ENCODE measurements at places on chromosomes 4 and X. TPM values are rescaled to one million over a fixed set of nuclear protein-coding genes. Genes with fewer than 3 reads are reported as not detected.

- peaks cover 10% of the 10 kb centered on the region for H3K27me3 ChIP-seq
- DNase-seq = no peak
- H3K36me3 ChIP-seq = no peaks in the 10 kb centered on the region
- H3K27ac ChIP-seq = no peak overlapping the region
These were observed 72.9 kb upstream of the DIAPH2 start for GRCh38 chrX:96611619-96612362.

- no peak overlapping the region for H3K27ac ChIP-seq
- no peak for DNase-seq
- no peaks in the 10 kb centered on the region for H3K4me1 ChIP-seq
- no peaks in the 10 kb centered on the region for H3K27me3 ChIP-seq
- no peaks in the 10 kb centered on the region for H3K36me3 ChIP-seq
These were observed 15.2 kb downstream of the GUCY1A1 start for GRCh38 chr4:155681886-155682285.

GRCh38 chr4:123823244-123823643, 426.6 kb downstream of the SPRY1 start:
- no peak overlapping the region for H3K27ac ChIP-seq
- no peaks in the 10 kb centered on the region for H3K36me3 ChIP-seq
- no peak for DNase-seq
- no peaks in the 10 kb centered on the region for H3K27me3 ChIP-seq
- H3K4me1 ChIP-seq = peaks cover 5% of the 10 kb centered on the region

DNA sequence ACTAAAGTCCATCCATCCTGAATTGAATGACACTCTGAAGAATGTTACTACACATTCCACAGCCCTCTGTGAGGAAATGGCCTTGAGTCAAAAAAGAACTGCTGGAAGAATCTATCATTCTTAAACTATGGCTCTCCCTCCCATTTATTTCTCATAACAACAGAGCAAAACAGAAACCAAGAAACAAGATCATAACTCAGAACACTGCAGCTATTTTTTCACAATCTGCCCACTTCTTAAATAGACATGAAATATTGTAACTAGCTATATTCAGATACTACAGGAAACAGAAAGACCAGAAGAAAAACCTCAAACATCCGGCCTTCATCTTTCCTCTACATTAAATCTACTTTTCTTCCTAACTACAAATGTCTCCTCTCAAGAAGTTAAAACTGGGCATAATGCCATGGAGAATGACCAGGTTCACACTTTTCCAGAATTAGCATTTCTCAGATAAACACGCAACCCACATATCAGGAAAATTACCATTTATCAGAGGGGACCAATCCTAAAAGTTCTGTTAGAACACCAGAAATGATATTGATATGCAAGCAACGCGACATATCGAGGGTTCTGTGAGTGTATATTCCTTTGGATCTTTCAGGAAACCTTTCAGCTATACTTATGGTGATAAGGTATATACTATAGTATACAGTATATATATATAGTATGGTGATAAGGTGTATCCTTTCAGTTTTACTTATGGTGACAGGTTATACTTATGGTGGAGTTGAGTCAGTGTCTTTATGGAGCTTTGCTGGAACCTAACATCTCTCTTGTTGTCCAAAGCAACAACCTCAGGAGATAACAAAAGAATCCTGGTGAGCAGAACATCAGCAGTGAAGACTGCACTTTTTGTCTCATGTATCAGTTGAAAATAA, 60.4 kb upstream of the IRF2 start:
- H3K27ac ChIP-seq = peak overlapping the region; percentile 97
- H3K4me3 ChIP-seq = no peak overlapping the region
- no peaks in the 10 kb centered on the region for H3K27me3 ChIP-seq
- no peaks in the 10 kb centered on the region for H3K36me3 ChIP-seq

DNA sequence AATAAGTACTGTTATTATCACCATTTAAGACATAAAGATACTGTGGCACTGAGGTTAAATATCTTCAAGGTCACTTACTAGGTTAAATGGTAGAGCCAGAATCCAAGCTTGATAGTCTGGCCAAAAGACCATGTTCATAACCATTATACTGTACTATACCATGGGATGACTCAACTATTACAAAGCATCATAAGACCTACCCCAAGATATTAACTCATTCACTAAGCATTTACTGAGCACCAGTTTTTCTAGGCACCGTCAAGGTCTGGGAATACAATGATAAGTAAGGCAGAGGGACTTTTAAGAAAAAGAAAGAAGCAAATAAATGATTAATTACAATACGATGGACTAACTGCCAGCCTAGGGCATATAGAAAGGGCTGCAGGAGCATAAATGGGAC, 95.5 kb upstream of the KCTD8 start:
- DNase-seq = no peak
- H3K27ac ChIP-seq = no peak overlapping the region
- no peaks in the 10 kb centered on the region for H3K36me3 ChIP-seq
- no peaks in the 10 kb centered on the region for H3K4me1 ChIP-seq

- H3K4me3 ChIP-seq = no peak overlapping the region
- H3K36me3 ChIP-seq = no peaks in the 10 kb centered on the region
- no peaks in the 10 kb centered on the region for H3K27me3 ChIP-seq
- DNase-seq = no peak
These were observed 52.1 kb upstream of the PCDH10 start for GRCh38 chr4:133096972-133097371.

- no peak for DNase-seq
- no peaks in the 10 kb centered on the region for H3K36me3 ChIP-seq
- H3K27ac ChIP-seq = no peak overlapping the region
These were observed 981 bp upstream of the PITX2 start for GRCh38 chr4:110623718-110624397.

- no peaks in the 10 kb centered on the region for H3K36me3 ChIP-seq
- H3K4me1 ChIP-seq = no peaks in the 10 kb centered on the region
- H3K27me3 ChIP-seq = no peaks in the 10 kb centered on the region
- DNase-seq = no peak
- no peak overlapping the region for H3K4me3 ChIP-seq
- H3K27ac ChIP-seq = no peak overlapping the region
These were observed 25.4 kb upstream of the SLITRK4 start for GRCh38 chrX:143661286-143661685.

GRCh38 chr4:78800965-78801364, 24.8 kb downstream of the BMP2K start:
- H3K27me3 ChIP-seq = no peaks in the 10 kb centered on the region
- no peak overlapping the region for H3K4me3 ChIP-seq

DNA sequence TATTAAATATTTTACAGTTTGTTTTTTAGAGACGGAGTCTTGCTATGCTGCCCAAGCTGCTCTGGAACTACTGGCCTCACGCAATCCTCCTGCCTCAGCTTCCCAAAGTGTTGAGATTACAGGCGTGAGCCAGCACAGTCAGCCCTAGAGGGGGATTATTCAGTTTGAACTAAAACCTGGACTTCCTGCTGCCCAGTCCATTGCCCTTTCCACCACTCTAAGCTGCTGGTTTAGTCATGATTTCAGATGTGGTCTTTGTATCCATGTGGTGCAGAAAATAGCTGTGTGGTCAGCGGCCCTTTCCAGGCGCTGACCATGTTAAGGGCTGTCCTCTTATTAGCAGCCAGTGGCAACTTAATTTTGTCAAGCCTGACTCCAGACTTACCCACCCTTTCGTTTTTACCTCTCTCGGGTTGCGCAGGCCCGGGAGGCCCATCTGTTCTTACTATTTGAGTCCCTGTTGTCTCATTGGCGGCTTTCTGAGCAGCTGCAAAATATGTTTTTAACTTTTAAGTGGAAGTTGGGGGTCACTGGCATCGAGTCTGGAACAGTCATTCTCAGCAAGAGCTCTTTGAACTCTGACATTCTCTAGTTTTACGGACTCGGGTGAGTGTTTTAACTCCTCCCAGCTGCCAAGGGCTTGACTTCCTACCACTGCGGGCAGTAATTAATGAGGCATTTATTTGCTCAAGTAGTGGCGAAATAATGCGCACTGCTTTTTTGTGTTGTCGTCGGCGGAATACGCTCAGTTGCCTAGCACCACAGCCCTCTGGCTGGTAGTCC, 773 bp upstream of the VMA21 start:
- peaks cover 6% of the 10 kb centered on the region for H3K4me1 ChIP-seq
- H3K4me3 ChIP-seq = no peak overlapping the region
- H3K27ac ChIP-seq = peak overlapping the region; percentile 94
- H3K36me3 ChIP-seq = no peaks in the 10 kb centered on the region

- no peak for DNase-seq
- no peak overlapping the region for H3K4me3 ChIP-seq
- H3K27ac ChIP-seq = no peak overlapping the region
- no peaks in the 10 kb centered on the region for H3K4me1 ChIP-seq
- H3K36me3 ChIP-seq = no peaks in the 10 kb centered on the region
These were observed 16.7 kb downstream of the SLC7A11 start for GRCh38 chr4:138225477-138225876.

- H3K4me3 ChIP-seq = no peak overlapping the region
- no peaks in the 10 kb centered on the region for H3K36me3 ChIP-seq
- DNase-seq = no peak
- H3K4me1 ChIP-seq = no peaks in the 10 kb centered on the region
- no peak overlapping the region for H3K27ac ChIP-seq
- no peaks in the 10 kb centered on the region for H3K27me3 ChIP-seq
These were observed 40.9 kb downstream of the P2RY8 start for GRCh38 chrX:1496076-1496475.

DNA sequence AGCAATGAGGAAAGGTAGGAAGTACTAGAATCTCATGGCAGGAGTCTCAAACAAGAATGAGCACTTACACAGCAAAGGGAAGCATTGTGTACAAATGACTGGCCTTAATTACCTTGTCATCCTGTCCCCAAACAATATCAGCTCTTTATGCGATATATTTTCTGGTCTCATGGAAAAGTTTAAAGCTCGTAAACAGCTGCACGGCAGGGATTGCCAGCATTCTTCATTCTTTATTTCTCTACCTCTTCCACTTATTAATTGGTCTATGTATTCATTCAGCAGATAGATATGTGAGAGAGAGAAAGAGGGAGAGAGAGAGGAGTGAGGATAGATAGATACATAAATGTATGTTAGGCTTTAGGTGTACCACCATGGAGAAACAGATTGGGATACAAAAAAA, 155.8 kb upstream of the FAT4 start:
- DNase-seq = no peak
- H3K27ac ChIP-seq = no peak overlapping the region
- no peak overlapping the region for H3K4me3 ChIP-seq
- no peaks in the 10 kb centered on the region for H3K4me1 ChIP-seq

- no peaks in the 10 kb centered on the region for H3K4me1 ChIP-seq
- DNase-seq = no peak
These were observed 7.5 kb upstream of the LHFPL1 start for GRCh38 chrX:112687189-112687691.

GRCh38 chrX:38371641-38372040, 19.2 kb downstream of the OTC start:
- no peak for DNase-seq
- H3K4me3 ChIP-seq = no peak overlapping the region
- H3K36me3 ChIP-seq = no peaks in the 10 kb centered on the region
- peaks cover 33% of the 10 kb centered on the region for H3K27me3 ChIP-seq
- no peak overlapping the region for H3K27ac ChIP-seq
- no peaks in the 10 kb centered on the region for H3K4me1 ChIP-seq

GRCh38 chrX:74280759-74281158, 23.2 kb upstream of the ZCCHC13 start:
- H3K27me3 ChIP-seq = peaks cover 4% of the 10 kb centered on the region
- H3K36me3 ChIP-seq = no peaks in the 10 kb centered on the region
- no peak overlapping the region for H3K4me3 ChIP-seq
- H3K4me1 ChIP-seq = no peaks in the 10 kb centered on the region

DNA sequence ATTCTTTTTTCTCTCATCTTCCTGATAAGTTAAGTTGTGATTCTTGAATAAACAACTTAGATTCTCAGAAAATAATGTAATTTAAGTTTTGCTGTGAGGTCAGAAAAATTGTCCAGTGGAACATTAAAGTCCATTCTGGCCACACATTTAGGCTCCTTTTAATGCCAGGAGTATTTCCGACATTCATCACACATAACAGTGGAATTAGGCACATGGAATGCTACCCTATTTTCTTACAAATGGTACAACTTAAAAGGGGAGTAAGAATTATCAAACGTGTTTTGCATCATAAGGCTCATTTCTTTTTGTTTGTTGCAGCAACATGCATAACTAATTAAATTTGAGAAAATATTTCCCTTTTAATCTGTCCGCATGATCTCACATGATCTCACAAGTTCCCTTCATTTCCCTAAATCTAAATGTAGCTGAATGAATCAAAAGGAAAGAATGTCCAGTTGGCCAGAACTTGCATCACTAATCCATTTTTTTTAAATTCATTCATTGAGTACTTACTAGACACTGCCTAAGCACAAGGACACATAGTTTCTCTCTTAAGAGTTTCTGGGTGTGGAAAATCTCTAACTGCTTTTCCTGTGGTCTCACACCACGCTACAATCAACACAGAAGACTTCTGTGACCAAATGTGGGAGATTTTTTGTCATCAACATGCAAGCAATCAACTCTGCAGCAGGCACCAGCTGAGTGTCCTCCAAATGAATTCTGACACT, 22.0 kb downstream of the SPARCL1 start:
- no peak for DNase-seq
- H3K27ac ChIP-seq = no peak overlapping the region
- no peaks in the 10 kb centered on the region for H3K4me1 ChIP-seq
- H3K4me3 ChIP-seq = no peak overlapping the region

GRCh38 chr4:114052227-114052626, 72.8 kb upstream of the ARSJ start:
- H3K4me1 ChIP-seq = no peaks in the 10 kb centered on the region
- H3K36me3 ChIP-seq = no peaks in the 10 kb centered on the region
- no peak overlapping the region for H3K27ac ChIP-seq
- DNase-seq = no peak

DNA sequence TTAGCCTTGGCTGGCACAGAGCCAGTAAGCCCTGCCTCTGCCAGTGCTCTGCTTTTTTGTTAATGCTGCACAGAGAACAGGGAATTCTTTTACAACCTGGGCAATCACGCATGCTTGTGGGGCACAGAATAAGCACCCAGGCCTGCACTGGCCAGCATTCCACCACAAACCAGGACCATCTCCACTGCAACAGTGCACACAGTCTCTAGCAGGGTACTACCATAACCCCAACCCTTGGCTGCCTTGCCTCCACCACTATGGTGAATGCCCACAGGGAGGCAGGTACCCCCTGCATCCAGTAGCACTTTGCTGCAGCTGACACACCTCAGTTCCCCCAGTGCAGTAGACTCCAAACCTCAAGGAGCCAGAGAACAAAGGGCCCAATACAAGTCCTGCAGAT, 19.2 kb upstream of the FAAH2 start:
- H3K36me3 ChIP-seq = no peaks in the 10 kb centered on the region
- H3K27ac ChIP-seq = no peak overlapping the region
- peaks cover 8% of the 10 kb centered on the region for H3K27me3 ChIP-seq

USP27X gene
- 1.6 TPM for polyA plus RNA-seq

DMP1 gene
- not detected for polyA plus RNA-seq

CAPN6 gene
- polyA plus RNA-seq = 0.16 TPM

LPAR4 gene
- polyA plus RNA-seq = not detected

CSAG1 gene
- not detected for polyA plus RNA-seq

RIPPLY1 gene
- polyA plus RNA-seq = 0.34 TPM

ZCCHC12 gene
- 1.8 TPM for polyA plus RNA-seq

SOD3 gene
- polyA plus RNA-seq = 9.7 TPM

GPR78 gene
- not detected for polyA plus RNA-seq

PABPC1L2A gene
- polyA plus RNA-seq = 0.17 TPM

PNMA5 gene
- polyA plus RNA-seq = not detected

LONRF3 gene
- 1.8 TPM for polyA plus RNA-seq

FAAH2 gene
- polyA plus RNA-seq = 3.9 TPM

ETDB gene
- not detected for polyA plus RNA-seq

SFRP2 gene
- 2.0 TPM for polyA plus RNA-seq

All from adrenal gland (tissue), 19 donors.